NK-92 treated with Interleukin-12 subunit alpha and Interleukin-12 subunit beta, amount 100 ng/mL, for 24 hours (cell line): ENCODE measurements at places on chromosomes 11 and 22.

- DNase-seq = no peak
Measured at GRCh38 chr11:33753304-33753967, 17.2 kb upstream of the CD59 start.

DNA sequence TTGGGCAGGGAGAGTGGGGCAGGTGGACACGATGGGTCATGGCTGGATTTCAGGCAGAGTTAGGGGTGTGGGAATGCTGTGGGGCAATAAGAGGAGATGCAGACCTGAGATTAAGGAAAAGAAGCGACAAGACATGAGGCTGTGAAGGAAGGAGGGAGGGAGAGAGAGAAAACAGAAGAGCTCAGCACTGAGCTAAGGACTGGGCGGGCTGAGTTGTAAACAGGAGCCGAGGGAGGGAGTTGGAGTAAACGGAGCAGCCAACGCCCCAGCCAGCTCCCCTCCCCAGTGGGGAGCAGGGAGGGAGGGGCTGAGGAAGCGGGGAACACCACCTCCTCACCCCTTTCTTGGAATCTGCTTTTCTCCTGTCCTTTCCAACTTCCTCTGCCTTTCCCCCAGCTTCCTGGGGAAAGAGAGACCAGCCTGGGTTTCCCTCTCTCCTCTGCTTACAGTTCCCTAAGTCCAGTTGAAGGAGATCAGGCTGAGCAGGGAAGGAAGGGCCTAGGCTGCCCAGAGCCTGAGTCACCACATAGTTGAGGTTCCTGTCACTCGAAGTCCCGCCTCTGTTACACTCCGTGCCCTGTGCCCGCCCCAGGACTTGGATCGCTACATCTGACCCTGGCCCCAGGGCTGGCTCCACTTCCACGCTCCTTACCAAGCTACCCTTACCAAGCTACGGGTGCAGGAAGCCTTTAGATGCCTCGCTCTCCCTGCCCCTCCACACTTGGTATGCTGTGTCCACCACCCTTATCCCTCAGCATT lies 6.7 kb upstream of the AHNAK start:
- no peak for DNase-seq

DNA sequence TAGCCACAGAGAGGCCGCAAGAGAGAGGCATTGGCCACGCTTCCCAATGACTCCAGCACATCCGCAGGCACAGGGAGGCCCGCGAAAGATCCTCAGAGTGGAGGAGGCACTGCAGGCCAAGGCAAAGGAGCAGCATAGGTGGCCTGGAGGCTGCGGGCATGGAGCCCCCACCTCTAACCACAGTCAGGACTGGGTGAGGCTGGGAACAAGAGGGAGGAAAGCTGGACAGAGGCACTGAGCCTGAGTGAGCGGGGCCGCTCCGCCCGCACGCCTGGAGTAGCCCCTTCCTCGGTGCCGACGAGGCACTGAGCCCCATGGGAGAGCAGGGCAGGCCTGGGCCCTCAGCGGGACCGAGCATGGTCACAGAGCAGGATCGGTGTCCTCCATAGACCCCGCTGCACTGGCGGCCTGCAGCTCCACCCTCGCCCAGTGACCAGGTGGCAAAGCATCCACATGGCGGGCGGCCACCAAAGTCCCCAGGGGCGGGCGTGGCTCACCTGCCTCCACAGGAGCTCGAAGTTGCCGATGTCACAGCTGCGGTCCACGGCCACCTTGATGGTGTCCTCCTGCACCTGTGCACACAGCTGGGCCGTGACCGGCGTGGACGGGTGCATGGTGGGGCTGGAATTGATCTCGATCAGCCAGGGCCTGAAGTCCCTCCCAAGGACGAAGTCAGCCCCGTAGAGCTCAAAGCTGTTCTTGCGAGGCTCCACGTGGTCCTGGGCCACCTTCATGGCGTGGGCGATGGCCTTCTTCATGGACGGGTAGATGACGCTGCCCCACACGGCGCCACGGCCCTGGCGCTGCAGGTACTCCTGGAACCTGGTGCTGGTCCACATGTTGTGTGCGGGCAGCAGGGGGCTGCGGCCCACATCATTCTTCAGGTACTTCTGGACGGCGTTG lies 18.9 kb upstream of the IL17REL start:
- DNase-seq = no peak

GRCh38 chr11:127458561-127458960 lies 458.0 kb upstream of the KIRREL3 start:
- no peak for DNase-seq

DNA sequence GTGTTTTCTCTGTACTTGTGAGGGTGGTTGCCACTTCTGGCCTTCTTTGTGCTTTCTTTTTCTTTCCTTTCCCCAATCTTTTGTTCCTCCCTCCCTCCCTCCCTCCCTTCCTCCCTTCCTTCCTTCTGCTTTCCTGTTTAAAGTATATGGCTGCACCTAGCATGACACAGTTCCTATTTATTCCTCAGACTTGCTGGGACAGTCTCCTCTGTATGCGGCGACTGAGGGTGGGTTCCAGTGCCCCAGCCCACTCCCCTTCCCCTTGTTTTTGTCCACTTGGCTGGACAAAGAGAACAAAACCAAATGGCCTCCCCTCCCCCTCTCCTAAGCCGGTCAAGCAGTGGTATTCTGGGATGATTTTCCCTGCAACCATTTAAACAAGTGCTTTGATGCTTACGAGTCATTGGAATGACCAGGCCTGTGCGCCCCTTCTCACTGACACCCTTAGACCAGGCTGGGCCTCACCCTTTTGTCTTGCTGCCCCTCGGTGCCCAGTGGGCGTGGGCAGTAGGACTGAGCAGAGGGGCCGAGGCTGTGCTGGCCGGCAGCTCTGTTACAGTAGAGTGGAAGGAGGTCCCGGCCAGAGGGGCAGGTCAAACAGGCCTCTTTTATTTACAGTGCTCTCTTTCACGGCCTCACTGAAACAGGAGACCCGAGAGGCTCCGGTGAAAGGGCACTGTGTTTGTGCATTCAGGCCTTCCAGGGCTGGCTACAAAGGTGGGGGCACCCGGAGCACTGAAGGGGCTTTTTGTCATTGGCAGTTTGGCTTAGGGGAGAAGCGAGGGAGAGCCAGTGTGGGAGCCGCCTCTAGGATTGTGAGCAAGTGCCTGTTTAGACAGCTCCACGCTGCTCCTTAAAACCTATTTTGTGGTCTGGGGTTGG lies 32.2 kb downstream of the ZBTB16 start:
- DNase-seq = no peak

DNA sequence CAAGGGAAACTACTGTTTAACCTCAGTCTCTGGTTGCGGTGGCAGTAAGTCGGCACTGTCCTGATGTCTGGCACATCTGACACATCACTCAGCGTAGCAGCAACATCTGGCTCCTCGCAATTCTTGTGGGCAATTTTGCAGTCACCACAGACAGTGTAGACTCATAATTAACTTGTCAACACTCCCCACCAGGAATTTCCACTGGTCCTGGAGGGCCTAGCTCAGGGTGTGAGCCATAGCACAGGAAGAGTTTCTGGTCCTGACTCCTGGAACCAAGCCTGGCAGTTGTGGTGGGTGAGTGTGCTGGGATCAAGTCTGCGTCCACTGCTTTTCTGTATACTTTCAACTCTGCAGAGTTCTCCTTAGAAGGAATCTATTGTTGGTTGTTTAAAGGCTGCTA lies 209.7 kb downstream of the SNX19 start:
- DNase-seq = no peak

GRCh38 chr11:117986981-117987574 lies 884 bp downstream of the IL10RA start:
- DNase-seq = peak; percentile 56

GRCh38 chr11:103851166-103851651 lies 185.2 kb upstream of the DDI1 start:
- no peak for DNase-seq

DNA sequence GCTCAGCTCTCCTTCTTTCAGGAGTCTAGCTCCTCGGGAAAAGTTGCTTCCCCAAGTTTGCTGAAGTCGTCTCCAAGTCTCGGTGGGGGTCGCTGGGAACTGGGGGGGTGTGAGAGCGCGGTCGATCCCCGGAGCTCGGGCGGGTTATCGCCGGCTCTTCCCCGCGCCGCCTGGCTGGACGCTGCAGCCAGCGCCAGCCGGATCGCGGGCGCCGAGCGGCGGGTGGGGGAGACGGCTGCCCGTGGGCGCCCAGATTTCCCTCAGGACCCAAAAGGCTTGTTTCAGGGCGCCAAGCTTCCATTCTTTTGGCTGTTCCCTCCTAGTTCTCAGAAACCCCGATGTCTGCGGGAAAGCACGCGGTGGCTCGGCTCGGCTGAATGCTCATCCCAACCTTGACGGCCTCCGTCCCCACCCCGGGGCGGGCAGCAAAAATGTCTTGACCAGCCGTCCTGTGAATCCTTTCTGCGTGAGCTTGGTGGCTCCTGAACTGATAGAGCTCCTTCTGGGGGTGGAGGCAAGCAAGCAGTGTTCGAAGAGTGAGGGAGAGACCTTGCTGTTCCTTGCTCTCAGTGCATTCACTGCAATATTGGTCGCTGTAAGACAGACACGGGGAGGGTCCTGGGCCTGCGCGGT lies 1.7 kb downstream of the ZBTB16 start:
- DNase-seq = no peak

GRCh38 chr22:23639661-23640060 lies 7.5 kb upstream of the DRICH1 start:
- no peak for DNase-seq
